T-helper 1 cell (primary cell): ENCODE measurements at places on chromosomes 6 and 20.

- DNase-seq: no peak
Observed at GRCh38 chr6:71474942-71475341, 186.3 kb downstream of the OGFRL1 start.

- DNase-seq: no peak
Observed at GRCh38 chr6:42162384-42162783, 10.8 kb upstream of the GUCA1A start.

GRCh38 chr6:20744911-20745557 lies 210.8 kb downstream of the CDKAL1 start:
- DNase-seq: no peak

- peak; percentile 42 for DNase-seq
Observed at GRCh38 chr20:51542033-51542570, 417 bp downstream of the NFATC2 start.

DNA sequence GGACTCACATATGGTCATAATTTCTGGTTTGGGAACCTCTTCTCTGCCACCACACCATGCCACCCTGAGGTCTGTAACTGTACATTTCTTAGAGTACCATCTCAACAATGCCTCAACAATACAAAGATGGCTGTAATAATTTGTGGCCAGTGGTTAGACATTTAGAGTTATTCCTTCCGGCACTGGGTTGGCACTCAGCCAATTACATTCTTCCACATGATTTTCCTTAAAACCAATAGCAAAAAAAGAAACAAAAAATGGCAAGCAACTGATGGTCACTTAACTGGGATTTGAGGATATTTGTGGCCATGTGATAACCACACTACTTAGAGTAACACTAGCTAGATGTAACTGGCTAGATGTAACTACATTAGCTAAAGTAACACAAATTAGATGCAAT lies 79.9 kb downstream of the SEL1L2 start:
- DNase-seq: no peak

GRCh38 chr20:51574248-51575033 lies 31.9 kb upstream of the NFATC2 start:
- DNase-seq: no peak

- no peak for DNase-seq
Observed at GRCh38 chr6:100230115-100230952, 234.4 kb downstream of the SIM1 start.

DNA sequence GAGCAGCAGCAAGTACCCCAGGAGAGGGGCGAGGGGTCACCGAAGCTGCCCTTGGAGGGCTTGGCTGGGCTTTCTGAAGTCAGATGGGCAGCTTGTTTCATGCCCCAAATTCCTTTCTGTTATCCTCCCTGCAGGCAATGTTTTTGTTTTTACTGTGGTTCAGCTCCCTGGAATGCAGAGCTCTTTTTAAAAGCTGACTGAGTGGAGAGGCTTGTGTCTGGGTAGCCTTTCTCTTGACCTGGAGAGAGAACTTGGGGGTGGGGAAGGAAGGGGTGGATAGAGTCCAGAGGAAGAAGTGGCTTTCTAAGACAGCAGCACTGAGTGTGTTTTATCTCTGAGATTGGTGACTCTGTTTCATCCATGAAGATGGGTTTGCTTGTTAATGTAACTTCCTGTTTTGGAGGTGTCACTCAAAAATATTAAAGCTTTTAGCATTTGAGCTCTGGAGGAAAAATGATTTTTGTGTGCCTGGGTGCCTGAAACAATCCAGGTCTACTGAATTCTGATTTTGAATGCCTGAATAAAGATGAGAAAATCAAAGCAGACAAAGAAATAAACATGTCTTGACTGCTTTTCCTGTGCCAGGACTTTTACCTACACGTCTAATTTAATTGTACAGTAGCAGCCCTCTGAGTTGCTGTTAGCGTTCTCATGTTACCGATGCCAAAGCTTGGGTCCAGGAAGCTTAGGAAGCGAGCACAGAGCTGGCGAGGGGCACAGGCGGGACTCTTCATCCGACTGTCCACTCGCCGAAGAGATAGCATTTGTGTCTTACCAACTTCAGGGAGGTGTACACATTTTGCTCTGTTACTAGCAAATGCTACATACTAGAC lies 78.2 kb upstream of the EEF1E1 start:
- no peak for DNase-seq

- no peak for DNase-seq
Observed at GRCh38 chr6:33981861-33982260, 164.0 kb downstream of the GRM4 start.
